Nephron progenitor cell (in vitro differentiated cells): ENCODE measurements at places on chromosomes 13 and 19.
A peak's percentile ranks its signal among the peaks of the same experiment; 100 is the strongest.

DNA sequence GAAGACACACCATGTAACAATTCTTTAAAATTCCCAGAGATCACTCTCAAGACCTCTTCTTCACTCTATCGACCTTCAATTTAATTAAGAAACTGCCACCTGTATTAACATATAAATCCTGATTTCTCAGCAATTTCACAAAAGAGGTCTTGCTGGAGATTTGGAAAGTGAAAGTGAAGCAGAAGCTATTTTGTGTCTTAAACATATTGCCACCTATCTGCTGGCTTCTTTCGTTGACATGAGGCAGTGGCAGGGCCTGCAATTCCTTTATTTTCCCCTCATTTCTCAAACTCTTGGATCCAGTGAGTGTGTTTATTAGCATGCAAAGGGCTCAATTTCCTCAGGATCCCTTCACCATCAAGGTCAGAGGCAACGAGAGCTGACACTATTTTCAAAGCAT, 780.2 kb upstream of the SLITRK1 start:
- no peak for DNase-seq

GRCh38 chr19:52532480-52532879, 5.0 kb downstream of the ZNF808 start:
- no peak for DNase-seq

- no peak for DNase-seq
These were observed 3.7 kb downstream of the PPP1R37 start for GRCh38 chr19:45096700-45097099.

DNA sequence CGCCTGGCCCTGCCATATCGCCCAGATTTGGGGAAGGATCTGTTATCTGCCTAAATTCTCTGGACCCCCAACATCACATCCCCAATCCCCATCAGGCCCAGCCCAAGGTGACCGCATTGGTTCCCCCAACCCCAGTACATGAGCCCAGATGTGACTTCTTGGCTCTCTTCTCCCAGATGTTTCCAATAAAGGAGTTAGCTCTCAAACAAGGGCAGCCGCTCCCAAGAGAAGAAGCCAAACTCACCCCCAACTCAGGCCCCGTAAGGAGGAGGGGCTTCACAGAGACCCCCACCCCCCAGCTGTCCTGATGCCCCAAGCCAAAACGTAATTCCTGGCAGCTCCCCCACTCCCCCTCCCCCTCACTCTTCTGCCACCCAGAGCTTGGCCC, 6.9 kb downstream of the FBN3 start:
- DNase-seq: no peak

GRCh38 chr13:99316657-99317256, 9.6 kb upstream of the GPR183 start:
- no peak for DNase-seq

DNA sequence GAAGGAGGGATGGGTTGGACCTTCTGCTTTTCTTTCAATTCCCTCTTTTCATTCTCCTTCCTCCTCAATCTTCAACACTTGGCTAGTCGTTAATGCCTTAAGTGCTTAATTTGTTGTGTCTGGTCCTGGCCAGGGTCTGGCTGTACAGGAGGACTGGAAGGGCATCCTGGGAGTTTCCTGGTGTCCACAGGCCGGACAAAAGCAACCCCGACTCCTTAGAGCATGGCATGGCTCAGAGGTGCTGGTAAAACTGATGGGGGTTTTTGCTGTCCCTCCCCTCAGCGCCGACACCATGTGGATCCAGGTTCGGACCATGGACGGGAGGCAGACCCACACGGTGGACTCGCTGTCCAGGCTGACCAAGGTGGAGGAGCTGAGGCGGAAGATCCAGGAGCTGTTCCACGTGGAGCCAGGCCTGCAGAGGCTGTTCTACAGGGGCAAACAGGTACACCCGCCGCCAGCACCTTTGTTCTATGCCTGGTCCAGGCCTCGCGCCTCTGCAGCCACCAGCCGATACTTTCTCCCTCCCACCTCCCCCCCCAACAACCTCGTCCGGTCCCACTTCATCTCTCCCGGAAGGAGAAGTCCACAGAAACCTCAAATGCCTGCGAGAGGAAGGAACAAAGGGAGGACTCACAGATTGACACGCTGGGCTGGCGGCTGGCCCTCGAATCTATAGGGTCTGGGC, 1.4 kb downstream of the UHRF1 start:
- peak; percentile 19 for DNase-seq

DNA sequence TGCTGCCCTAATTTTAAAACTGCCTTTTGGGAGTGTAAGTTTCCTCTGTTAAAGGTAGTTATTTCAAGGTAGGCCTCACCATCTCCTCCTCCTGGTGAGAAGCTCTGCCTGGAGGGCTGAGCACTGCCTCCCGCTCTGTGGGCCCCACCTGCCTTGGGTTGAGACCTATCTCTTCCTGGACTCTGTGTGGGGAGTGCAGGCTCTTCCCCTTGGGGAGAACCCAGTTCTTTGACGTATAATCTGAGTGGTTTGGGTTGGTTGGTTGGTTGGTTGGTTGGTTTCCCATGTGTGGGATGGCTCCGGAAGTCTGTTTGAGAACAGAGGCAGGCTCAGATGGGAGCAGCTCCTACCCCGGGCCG, 39.1 kb downstream of the ACTN4 start:
- no peak for DNase-seq

DNA sequence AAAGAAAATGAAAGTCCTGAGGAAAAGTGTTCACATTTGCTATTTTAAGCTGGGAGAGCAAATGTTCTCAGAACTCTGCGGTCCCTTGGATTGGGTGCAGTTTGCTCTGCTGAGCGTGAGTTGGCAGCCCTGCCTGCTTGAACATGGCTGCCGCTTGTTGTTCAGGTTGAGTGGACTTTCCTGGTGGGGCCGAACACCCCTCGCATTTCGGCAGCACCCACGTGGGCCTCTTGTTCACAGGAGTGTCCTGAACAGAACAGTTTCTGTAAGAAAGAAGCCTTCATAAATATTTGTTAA, 10.8 kb upstream of the RNF113B start:
- no peak for DNase-seq

- DNase-seq: peak; percentile 87
These were observed 459 bp downstream of the MIDN start for GRCh38 chr19:1248786-1249297.

GRCh38 chr19:44308011-44308410, 3.2 kb upstream of the ZNF235 start:
- no peak for DNase-seq

- DNase-seq: no peak
These were observed 71.2 kb downstream of the MYO16 start for GRCh38 chr13:108700422-108701170.

DNA sequence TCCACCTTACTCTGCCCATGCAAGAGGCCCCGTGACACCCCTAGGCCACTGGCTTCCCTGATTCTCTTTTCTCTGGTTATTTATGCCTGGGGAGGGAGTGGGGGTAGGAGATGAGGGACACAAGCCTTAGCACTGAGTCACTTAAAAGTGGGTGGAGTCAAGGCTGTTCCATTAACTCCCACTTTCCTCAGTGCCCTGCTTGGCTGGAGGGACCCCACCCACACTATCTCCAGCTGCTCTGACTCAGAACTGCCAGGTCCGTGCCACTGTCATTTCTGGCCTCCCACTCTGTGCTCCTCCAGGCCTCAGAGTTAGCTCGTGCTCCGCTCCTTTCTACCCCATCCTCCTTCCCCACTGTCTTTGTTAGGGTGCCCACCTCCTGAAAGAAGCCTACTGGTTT, 113.4 kb upstream of the UQCRFS1 start:
- DNase-seq: no peak

DNA sequence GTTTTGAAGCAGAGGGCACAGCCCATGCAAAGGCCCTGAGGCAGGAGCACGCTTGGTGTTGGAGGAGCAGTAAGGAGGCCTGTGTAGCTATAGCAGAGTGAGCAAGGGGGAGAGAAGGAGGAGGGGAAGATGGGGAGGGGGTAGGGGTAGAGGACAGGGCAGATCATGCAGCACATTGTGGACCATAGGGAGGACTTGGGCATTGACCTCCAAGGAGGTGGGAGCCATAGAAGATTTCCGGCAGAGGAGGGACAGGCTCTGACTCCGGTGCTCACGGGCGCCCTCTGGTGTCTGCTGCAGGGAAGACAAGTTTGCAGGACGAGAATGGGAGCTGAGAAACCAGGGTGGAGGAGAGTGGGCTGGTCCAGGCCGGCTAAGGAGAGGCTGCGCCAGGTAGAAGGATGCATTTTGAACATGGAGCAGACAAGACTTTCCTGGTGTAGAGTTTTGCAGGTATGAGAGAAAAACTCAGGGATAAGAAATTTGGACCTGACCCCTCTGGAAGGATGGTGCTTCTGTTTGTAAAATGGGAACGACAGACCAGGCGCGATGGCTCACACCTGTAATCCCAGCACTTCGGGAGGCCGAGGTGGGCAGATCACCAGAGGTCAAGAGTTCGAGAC, 13.7 kb upstream of the CREB3L3 start:
- peak; percentile 86 for DNase-seq

DNA sequence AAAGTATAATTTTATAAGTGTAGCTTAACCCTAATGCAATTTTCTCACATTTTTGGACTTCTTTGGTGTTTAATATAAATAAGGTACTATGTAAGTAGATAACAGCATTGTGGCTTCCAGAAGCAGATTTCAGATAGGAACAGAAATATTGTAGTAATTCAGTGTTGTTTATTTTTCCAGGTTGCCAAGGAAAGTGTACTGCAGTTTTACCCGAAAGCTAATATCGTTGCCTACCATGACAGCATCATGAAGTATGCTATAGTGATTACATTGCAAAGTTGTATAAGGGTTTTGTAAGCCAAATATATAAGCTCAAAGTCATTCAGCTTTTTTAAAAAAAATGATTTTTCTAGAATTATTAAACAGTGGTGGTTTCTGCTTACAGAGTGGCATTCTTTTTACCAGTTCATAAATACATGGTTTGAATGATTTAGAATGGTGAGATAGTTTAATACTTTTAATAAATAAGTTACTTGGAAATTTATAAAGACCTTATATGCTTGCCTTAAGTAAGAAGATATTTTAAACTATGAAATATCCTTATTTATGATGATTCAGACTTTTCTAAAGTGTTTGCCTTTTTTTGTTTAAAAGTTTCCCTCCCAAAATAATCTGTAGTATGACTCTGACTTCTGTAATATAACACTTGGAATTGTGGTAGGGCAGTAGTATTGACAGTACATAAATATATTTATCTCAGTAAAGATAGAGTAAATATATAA, 3.7 kb downstream of the UBA2 start:
- DNase-seq: no peak

DNA sequence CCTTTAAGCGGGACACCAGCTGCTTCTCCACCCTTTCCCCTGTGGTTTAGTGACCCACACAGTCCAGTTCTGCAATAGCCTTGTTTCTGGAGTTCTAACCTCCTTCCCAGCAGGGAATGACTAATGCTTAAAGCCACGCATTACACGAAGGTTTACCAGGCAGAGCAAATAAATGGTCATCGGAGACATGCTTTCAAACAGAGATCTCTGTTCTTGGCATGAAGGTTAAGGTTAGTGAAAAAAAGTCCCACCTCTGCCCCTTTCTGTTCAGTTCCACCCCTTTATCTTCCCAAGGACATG, 25.3 kb upstream of the MEDAG start:
- no peak for DNase-seq

DNA sequence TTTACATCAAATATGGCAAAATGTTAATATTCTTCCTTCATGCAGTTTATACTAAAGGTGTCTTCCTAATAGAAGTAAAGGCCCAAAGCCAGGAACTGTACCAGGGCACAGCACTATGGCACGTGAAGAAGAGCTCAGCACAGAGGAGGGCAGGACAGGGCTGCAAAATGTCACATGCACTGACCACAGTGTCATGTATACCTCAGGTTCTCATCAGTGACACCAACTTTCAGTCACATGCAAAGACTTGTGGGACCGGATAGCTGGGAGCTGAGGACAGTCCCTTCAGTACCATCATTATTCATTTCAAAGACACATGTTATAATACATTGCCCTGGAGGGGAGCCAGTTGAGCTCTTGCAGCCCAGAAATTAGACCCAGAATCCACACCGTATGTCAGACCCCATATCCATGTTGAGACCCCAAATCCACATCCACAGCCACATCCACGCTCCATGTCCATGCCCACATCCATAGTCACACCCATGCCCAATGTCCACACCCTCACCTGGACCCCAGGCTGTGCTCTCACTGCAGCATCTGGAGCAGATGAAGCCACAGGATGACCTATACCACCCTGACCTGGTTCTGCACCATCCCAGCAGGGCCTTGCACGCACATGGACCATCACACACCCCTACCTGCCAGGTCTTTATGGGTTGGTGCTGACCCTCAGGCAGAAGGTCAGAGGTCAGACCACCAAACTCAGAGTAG, 111.8 kb downstream of the TUBA3C start:
- no peak for DNase-seq

GRCh38 chr13:45851171-45851921, at the start of gene SIAH3:
TSS of gene SIAH3 (minus strand) at chr13:45851753. CDS start at chr13:45851629, 124 bp downstream.
- DNase-seq: peak; percentile 20

DNA sequence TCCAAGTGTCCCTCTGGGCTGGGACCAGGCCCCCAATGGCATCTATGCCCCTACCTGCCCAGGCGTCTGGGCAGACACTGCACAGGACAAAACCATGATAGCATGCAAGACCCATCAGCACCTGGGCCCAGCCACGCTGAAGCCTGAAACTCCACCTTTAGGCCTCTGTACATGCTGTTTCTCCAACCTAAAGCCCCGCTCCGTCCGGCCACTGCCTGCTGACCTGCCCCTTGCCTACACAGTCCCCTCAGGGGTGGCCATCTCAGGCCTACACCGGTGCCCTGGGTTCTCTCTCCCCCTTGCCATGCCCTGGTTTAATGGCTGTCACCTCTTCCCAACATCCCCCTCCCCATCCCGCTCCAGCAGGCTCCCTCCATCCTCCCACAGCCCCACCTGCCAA, 15.3 kb downstream of the GJA3 start:
- DNase-seq: no peak

DNA sequence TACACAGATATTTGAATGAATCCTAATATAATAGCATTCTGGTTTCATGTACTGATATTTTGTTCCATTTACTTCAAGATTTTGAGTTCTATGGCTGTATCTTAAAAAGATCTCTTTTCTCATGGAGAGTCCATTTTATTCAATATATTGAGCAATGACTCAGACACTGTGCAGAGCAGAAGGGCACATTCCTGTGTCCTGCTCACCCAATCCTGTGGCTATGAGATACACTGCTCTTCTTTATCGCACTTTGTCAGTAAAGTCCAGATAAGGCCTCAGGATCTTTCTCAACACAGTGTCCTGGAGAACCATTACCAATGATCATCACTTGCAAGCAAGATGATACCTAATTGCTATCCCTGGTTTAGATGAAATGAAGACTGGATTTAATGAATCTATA, 155.0 kb downstream of the CYSLTR2 start:
- no peak for DNase-seq

DNA sequence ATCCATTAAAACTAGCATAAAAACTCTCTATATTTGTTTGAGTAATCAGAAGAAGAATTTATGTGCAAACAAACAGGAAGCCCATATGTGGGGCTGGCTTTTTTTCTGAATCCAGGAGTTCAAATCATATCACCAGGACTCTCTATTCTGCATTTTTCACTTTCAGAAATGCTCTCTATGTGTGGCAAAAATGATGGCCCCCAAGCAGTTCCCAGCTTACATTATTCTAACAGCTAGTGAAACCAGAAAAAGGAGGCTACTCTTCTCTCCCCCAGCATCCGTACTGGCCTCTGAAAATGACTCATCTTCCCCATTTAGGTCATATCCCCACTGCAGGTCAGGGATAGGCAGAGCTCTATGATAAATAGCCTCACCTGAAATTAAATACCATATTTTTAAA, 20.4 kb downstream of the RBM26 start:
- DNase-seq: no peak

- DNase-seq: no peak
These were observed 120.9 kb upstream of the FREM2 start for GRCh38 chr13:38566023-38566422.

GRCh38 chr13:64782466-64782865, 2447.7 kb downstream of the PCDH9 start:
- DNase-seq: no peak

- DNase-seq: no peak
These were observed 2.1 kb upstream of the FBXO17 start for GRCh38 chr19:38977445-38978325.
